Lower lobe of right lung (tissue), 2 donors: ENCODE measurements at places on chromosomes 1 and 21. TPM values are rescaled to one million over a fixed set of nuclear protein-coding genes. Genes with fewer than 3 reads are reported as not detected.
A peak's percentile ranks its signal among the peaks of the same experiment; 100 is the strongest.

GRCh38 chr1:198185759-198186158, 29.0 kb downstream of the NEK7 start:
- H3K27ac ChIP-seq: no peak overlapping the region
- no peak overlapping the region for H3K4me3 ChIP-seq
- H3K4me1 ChIP-seq: peaks cover 40% of the 10 kb centered on the region
- no peaks in the 10 kb centered on the region for H3K27me3 ChIP-seq
- H3K36me3 ChIP-seq: no peaks in the 10 kb centered on the region
- no peak for DNase-seq

The GPX7 gene
- 4.3 TPM for total RNA-seq

The CYP4B1 gene
- total RNA-seq: 210 TPM

DNA sequence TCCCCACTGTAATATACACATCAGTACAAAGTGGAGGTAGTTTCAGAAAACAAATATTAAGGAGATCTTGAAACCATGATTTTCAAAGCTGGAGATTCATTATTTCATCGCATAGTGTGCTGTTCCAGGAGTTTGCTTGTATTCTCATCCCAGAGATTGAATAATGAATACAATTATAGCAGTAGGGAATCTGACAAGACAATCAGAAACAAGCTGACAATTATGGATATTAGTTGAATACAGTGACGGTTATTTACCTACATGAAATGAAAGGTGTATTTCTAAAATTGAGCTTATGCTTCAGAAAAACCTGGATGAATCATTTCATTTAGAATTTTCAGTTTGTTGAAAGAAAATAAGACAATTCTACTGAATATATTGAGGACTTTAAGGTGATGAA, 2119.0 kb downstream of the MRPL39 start:
- no peak overlapping the region for H3K27ac ChIP-seq
- H3K4me1 ChIP-seq: no peaks in the 10 kb centered on the region
- no peaks in the 10 kb centered on the region for H3K36me3 ChIP-seq
- no peak for DNase-seq
- H3K27me3 ChIP-seq: no peaks in the 10 kb centered on the region

GRCh38 chr1:187415065-187415464, 586.3 kb downstream of the PLA2G4A start:
- no peak overlapping the region for H3K27ac ChIP-seq
- no peaks in the 10 kb centered on the region for H3K4me1 ChIP-seq
- H3K36me3 ChIP-seq: no peaks in the 10 kb centered on the region

GRCh38 chr21:14523234-14523633, 22.9 kb downstream of the SAMSN1 start:
- DNase-seq: no peak
- no peaks in the 10 kb centered on the region for H3K27me3 ChIP-seq
- peak overlapping the region; percentile 51 for H3K27ac ChIP-seq
- peak overlapping the region; percentile 25 for H3K4me3 ChIP-seq
- H3K36me3 ChIP-seq: no peaks in the 10 kb centered on the region

DNA sequence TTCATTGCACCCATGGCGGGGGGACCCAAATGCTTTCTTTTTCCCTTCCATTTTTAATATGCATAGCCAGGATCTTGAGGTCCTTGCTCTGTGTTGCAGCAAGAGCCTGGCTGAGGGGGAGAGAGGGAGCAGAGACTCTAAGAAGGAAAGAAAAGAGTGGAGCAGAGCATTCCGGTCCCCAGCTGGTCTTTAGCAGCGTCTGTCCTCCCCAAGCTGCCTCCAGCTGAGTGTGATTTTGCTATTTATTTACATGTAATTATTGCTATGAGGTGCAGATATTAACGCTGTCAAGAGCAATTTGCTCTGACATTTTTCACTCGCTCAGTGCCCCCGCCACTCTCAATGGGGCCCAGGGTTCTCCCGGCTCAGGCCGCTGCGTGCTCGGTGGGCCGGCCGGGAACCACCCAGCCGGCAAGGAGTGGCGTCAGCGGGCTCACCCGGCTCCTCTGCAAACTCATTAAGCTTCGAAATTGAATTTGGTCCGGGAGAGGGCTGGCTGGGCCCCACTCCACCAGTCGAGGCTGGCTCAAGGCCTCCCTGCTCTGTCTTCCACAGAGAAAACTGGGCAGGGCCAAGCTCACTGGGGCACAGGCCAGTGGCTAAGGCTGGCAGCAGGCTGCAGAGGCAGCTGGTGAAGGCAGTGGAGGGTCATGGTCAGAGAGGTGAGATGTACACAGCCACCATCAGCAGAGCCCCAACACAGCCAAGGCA, 93.2 kb downstream of the PAX7 start:
- H3K4me3 ChIP-seq: no peak overlapping the region
- H3K27me3 ChIP-seq: peaks cover 76% of the 10 kb centered on the region
- no peak overlapping the region for H3K27ac ChIP-seq
- no peaks in the 10 kb centered on the region for H3K4me1 ChIP-seq

- peaks cover 3% of the 10 kb centered on the region for H3K4me1 ChIP-seq
- DNase-seq: no peak
- H3K36me3 ChIP-seq: no peaks in the 10 kb centered on the region
- H3K27ac ChIP-seq: no peak overlapping the region
- H3K27me3 ChIP-seq: no peaks in the 10 kb centered on the region
Observed at GRCh38 chr1:9816199-9816598, 7.6 kb downstream of the CLSTN1 start.

GRCh38 chr1:197598935-197599334, 176.3 kb downstream of the DENND1B start:
- no peaks in the 10 kb centered on the region for H3K27me3 ChIP-seq
- no peak overlapping the region for H3K27ac ChIP-seq
- H3K4me1 ChIP-seq: no peaks in the 10 kb centered on the region
- no peak for DNase-seq
- no peaks in the 10 kb centered on the region for H3K36me3 ChIP-seq

DNA sequence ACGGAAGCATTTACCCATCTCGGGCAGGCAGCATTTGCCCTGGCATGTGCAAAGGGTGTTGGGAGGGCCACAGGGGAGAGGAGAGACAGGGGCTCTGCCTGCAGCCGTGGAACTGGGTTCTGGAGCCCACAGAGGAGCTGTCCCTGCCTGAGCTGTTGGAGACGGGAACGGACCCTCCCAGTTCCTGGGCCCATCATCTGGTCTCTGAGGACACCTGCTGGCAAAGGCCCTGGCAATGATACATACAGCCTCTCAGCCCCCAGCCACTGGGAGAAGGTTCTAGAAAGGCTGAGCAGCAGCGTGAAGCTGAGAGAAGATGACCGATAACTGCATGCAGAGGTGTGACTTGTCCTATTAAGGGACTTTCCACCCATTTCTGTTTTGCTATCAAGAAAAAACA, 31.4 kb downstream of the FAAP20 start:
- H3K4me1 ChIP-seq: no peaks in the 10 kb centered on the region
- peaks cover 22% of the 10 kb centered on the region for H3K36me3 ChIP-seq
- DNase-seq: no peak
- no peak overlapping the region for H3K27ac ChIP-seq
- H3K4me3 ChIP-seq: no peak overlapping the region
- no peaks in the 10 kb centered on the region for H3K27me3 ChIP-seq

DNA sequence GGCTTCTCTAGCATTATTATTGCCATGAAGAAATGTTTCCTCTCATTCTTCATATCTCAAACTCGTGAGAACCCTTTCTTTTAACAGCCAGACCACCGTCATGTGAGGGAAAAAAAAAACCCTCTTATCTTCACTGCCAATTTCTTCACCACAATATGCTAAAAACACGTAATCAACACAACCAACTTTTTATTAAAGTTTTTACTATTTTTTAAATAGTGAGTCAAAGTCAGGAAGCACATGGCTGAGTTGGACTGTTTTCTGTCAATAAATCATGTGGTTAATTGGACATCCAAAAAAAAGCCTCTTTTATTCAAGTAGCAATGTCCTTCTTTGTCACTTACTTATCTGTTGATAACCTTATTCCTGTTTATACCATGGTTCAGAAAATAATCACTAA, 55.9 kb upstream of the SAMD13 start:
- no peak overlapping the region for H3K4me3 ChIP-seq
- no peaks in the 10 kb centered on the region for H3K27me3 ChIP-seq
- H3K4me1 ChIP-seq: no peaks in the 10 kb centered on the region
- H3K36me3 ChIP-seq: no peaks in the 10 kb centered on the region

The RHBDL2 gene
- 0.32 TPM for total RNA-seq

DNA sequence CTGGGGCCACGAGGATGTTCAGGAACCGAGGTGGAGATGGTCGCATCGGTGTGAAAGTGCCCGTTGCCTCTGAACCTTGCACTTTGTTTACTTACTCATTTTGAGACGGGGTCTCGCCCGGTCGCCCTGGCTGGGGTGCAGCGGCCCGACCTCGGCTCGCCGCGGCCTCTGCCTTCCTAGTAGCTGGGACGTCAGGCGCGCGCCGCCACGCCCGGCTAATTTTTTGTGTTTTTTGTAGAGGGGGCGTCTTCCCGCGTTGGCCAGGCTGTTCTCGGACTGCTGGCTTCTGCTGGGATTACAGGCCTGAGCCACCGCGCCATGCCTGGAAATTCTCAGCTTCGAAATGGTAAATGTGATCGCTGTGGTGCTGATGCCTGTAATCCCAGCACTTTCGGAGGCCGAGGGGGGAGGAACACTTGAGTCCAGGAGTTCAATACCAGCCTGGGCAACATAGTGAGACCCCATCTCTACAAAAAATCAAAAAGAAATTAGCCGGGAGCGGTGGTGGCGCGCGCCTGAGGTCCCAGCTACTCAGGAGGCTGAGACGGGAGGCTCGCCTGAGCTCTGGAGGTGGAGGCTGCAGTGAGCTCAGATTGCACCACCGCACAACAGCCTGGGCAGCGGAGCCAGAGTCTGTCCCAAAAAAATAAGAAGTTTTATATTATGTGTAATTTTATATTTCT, 684 bp upstream of the MRPL20 start:
- H3K4me3 ChIP-seq: peak overlapping the region; percentile 86
- DNase-seq: no peak
- peaks cover 34% of the 10 kb centered on the region for H3K36me3 ChIP-seq

DNA sequence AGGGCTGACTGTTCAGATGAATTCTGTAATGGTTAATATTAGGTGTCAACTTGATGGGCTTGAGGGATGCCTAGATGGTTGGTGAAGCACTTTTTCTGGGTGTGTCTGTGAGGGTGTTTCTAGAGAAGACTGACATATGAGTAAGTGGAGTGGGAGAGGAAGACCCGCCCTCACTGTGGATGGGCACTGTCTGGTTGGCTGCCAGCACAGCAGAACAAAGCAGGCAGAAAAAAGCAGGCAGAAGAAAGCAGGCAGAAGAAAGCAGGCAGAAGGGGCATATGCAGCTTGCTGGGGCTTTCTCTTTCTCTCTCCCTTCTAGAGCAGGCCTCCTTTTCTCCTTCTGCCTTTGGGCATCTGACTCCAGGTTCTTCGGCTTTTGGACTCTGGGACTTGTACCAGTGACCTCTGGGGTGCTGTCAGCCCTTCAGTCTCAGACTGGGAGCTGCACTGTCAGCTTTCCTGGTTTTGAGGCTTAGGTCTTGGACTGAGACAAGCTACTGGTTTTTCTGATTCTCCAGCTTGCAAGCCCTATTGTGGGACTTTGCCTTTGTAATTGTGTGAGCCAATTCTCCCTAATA, 42.9 kb upstream of the CD2 start:
- no peaks in the 10 kb centered on the region for H3K27me3 ChIP-seq
- peaks cover 14% of the 10 kb centered on the region for H3K4me1 ChIP-seq
- H3K36me3 ChIP-seq: no peaks in the 10 kb centered on the region
- H3K4me3 ChIP-seq: no peak overlapping the region
- DNase-seq: no peak

The WDR4 gene
- 17.1 TPM for total RNA-seq

The MTARC1 gene
- 37.6 TPM for total RNA-seq

- no peak for DNase-seq
- H3K27me3 ChIP-seq: no peaks in the 10 kb centered on the region
Observed at GRCh38 chr1:3518256-3518655, 63.8 kb downstream of the ARHGEF16 start.

The MIS18A gene
- 4.7 TPM for total RNA-seq

GRCh38 chr1:2971101-2971501, 50.2 kb upstream of the ACTRT2 start:
- no peaks in the 10 kb centered on the region for H3K36me3 ChIP-seq
- H3K27me3 ChIP-seq: peaks cover 34% of the 10 kb centered on the region
- no peaks in the 10 kb centered on the region for H3K4me1 ChIP-seq
- no peak overlapping the region for H3K4me3 ChIP-seq
- no peak overlapping the region for H3K27ac ChIP-seq
- DNase-seq: no peak

The CD160 gene
- total RNA-seq: 1.1 TPM

The BCL2L15 gene
- total RNA-seq: 1.3 TPM

DNA sequence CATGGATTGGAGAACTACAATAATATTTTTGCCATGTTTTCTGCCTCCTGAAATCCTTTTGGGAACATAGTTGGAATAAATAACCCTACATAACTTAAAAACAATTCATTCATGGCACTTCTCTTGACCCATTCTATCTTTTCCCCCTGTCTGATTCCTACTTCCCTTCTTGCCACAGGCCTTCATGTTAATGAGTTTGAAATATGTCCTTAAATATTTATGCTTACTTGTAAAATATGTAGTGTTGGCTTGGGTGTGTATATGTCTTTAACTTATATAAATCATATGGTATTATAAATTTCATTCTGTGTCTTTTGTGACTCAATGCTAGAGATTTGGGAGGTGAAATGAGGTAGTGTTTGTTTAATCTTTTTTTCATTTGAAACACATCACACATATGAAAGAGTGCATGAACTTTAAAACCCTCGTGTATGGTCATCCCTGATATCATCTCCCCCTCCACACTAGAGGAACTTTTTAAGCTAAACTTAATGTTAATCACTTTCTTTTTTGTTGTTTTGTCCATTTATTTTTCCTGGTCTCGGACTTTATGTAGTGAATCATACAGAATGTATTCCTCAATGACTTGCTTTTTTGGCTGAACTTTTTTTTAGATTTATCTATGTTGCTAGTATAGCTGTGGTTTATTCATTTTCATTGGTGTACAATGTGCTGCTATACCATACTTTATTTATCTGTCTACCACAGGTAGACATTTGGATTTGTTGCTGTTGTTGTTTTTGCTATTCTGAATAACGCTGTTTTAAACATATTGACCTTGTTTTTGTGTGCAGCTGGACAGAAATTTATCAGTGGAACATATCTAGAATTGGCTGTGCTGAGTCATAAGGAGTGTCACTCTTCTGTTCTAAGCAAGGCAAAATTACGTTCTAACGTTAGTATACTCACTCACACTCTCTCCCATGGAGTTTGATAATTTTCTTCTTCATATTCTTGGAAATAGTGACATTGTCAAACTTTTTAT, 441.6 kb downstream of the PLPP3 start:
- no peaks in the 10 kb centered on the region for H3K4me1 ChIP-seq
- H3K27ac ChIP-seq: no peak overlapping the region
- no peak for DNase-seq

The RIMKLA gene
- total RNA-seq: 7.1 TPM

DNA sequence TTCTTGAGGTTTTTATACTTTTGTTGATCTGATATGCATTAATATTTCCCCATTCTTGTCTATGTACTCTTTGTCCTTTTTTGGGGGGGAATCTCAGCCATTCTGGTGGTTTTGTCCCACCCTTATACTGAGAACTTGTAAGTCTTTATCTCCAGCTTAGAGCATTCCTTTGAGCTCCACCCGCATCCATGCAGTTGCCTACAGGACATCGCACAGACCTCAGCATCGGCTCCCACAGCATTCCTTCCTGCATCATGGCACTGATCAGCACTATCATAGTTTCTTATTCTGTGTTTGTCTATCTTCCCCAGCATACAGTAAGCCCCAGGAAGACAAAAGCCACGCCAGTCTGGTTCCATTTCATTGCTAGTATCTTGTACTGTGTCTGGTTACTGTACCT, 33.0 kb downstream of the HHAT start:
- no peaks in the 10 kb centered on the region for H3K36me3 ChIP-seq
- H3K27ac ChIP-seq: no peak overlapping the region
- no peak overlapping the region for H3K4me3 ChIP-seq
- H3K4me1 ChIP-seq: peaks cover 6% of the 10 kb centered on the region
